Colonic mucosa (tissue), 4 donors: ENCODE measurements at places on chromosomes 7 and 10. TPM values are rescaled to one million over a fixed set of nuclear protein-coding genes. Genes with fewer than 3 reads are reported as not detected.

DNA sequence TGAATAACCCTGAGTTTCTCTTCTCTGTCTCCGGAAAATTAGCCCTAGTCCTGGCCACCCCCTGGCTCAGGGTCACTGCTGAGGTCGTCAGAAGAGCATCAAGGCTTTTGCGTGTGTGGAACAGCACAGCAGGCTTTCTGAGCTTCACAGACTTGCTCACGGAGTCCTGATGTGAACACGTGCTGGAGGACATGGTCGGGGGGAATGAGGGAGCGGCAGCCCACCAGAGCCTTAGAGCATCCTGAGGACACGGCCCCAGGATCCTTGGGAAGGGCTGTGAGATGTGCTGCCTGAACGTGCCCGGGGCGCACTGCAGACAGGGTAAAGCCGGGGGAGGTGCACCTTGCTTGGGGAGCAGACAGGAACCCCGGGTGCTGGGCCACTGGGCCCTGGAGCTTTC is 28.8 kb downstream of the TMEM120A start:
- no peak for DNase-seq
- H3K36me3 ChIP-seq = no peaks in the 10 kb centered on the region
- H3K27me3 ChIP-seq = no peaks in the 10 kb centered on the region
- H3K4me1 ChIP-seq = no peaks in the 10 kb centered on the region
- H3K4me3 ChIP-seq = no peak overlapping the region

DNA sequence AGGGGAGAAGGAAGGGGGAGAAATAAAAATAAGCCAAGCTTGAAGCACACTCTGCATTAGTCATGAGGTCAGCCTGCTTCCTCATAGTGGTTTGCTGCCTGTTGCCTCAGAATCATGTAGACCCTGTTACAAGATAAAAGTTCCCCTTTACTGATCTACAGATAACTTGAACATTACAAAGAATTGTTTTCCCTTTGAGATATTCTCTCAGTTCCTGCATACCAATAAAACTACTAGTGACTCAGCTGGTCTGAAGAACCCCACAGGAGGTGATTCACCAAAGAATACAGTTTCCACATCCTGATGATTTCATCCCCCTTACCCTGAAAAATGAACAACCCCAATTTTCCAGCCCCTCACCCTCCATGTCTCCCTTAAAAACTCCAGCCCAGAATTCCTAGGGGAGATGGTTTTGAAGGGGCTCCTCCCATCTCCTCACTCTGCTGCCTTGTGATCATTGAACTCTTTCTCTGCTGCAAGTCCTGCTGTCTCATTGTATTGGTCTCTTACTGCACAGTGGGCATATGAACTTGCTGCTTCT is 31.5 kb upstream of the NRP1 start:
- H3K36me3 ChIP-seq = no peaks in the 10 kb centered on the region
- no peak for DNase-seq
- no peaks in the 10 kb centered on the region for H3K4me1 ChIP-seq

DNA sequence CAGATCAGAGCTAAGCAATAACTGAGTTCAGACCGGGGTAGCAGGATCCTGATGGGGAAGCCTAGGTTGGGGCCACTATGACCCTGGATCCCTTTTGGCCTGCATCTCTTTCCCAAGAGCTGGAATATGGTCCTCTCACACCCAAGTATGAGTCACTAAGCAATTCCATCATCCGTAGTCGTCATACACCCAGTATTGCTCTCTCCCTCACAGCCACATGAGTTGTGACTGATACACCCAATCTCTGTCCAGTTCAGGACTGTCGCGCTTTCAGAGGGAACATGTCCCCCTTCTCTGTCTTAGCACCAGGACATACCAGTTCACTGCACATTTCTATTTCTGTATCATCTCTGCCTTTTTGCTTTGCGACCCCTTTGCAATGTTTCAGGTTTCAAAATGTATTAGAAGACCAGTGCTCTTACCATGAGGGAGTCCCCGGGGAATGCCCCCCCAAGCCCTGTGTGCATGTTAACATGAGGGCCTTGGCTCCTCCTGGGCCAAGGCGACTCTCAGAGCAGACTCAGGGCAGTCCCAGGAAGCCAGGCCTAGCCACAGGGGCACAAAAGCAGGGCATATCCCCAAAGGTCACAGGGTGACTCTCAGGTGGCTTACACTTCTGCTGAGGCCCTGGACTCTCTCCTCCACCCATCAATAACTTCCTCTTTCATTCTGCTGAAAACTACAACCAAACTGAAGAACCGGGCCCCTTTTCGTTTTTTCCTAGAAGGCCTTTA is 75.3 kb upstream of the SAMD8 start:
- H3K36me3 ChIP-seq = no peaks in the 10 kb centered on the region
- H3K27me3 ChIP-seq = no peaks in the 10 kb centered on the region
- H3K4me1 ChIP-seq = no peaks in the 10 kb centered on the region
- DNase-seq = no peak
- no peak overlapping the region for H3K27ac ChIP-seq

- DNase-seq = no peak
- H3K27me3 ChIP-seq = no peaks in the 10 kb centered on the region
- no peak overlapping the region for H3K4me3 ChIP-seq
- no peak overlapping the region for H3K27ac ChIP-seq
- H3K36me3 ChIP-seq = no peaks in the 10 kb centered on the region
These were observed 56.8 kb downstream of the BBS9 start for GRCh38 chr7:33186192-33186591.

DNA sequence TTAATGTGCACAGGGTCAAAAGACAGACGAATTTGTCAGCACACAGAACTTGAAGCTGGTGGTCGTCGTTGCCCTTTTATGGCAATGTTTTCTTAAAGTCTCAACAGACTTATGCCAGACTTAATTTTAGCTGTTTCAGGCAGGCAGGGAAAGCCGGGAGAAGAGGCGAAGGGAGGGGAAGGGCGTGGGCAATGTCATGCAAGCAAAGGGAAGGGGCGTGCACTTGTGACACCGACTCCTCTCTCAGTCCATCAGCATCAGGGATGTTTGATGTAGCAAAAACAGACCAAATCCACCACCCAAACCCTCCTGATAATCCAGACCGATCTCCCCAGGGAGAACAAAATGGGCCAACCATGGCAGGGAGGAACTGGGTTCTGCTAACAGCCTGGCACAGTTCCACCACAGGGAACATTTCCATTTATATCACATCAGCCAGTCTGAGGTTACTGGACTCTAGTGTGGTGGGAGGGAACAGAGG is 118.1 kb upstream of the RHEB start:
- H3K4me1 ChIP-seq = no peaks in the 10 kb centered on the region
- H3K36me3 ChIP-seq = no peaks in the 10 kb centered on the region
- H3K27me3 ChIP-seq = no peaks in the 10 kb centered on the region
- H3K4me3 ChIP-seq = no peak overlapping the region
- DNase-seq = no peak

DNA sequence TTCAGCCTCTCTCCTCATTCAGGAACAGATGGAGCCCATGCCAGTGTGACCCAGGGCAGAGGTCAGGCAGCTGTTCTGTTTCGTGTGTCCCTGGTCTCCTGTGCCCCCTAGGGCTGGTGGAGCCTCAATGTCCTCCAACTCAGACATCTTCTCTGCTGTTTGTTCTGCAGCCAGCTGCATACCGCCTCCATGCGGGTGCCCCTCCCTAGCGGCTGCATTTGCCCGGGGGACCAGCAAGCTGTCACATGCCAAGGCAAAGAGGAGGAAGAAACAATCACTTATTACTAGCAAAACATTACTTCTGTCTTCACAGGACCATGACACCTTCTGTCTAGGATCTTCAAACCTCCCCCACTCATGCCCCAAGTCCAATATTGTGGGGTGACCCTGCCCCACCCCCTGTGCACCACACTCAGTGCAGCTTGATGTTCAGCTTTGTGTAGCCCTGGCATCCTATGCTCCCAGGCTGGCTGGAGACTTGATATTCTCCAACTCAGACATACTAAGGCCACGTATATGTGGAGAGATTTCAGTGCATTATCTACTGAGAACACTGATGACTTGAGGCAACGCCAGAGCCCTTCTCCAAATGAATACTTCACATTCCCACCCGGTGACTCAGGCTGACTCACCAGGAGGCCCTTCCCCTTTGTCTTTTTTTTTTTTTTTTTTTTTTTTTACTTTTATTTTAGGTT is 188.9 kb downstream of the SKIDA1 start:
- no peak overlapping the region for H3K27ac ChIP-seq
- no peak overlapping the region for H3K4me3 ChIP-seq
- H3K36me3 ChIP-seq = no peaks in the 10 kb centered on the region
- H3K27me3 ChIP-seq = no peaks in the 10 kb centered on the region
- H3K4me1 ChIP-seq = no peaks in the 10 kb centered on the region

- no peaks in the 10 kb centered on the region for H3K4me1 ChIP-seq
- no peaks in the 10 kb centered on the region for H3K36me3 ChIP-seq
- no peak overlapping the region for H3K27ac ChIP-seq
- no peak overlapping the region for H3K4me3 ChIP-seq
These were observed 63.1 kb downstream of the TLL2 start for GRCh38 chr10:96450529-96451207.

DNA sequence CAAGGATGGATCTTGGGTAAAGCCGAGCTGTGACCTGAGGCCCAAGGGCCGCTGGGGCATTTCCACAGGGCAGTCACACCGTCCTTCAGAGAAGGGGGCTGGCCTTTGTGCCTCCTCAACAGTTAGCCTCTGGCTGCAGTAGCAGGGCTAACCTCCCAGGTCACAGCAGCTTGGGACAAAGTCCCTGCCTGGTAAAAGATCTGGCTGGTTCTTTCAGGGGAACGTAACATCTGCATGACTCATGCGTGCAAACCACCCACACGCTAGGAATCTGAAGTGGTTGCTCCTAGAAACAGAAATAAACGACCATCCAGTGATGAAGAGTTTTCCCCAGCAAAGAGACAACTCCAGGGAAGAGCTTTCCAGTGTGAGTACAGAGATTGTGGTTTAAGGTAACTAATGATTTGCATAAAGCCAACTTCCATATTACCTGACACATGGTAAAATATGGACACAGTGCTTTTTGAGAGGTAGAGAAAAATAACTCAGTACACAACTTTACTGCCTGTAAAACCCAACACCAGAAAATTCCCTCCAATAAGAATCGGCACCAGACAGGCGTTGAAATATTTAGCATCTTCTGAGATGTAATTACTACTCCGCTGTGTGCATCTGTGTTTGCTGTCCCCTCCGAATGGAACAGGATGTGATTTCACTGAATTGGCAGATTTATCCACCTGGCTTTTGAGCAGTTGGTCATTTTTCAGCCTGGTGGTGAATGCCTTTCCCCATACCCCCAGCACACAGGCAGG is 84.9 kb upstream of the ADRB1 start:
- peaks cover 12% of the 10 kb centered on the region for H3K4me1 ChIP-seq
- H3K27ac ChIP-seq = peak overlapping the region; percentile 94
- peak; percentile 76 for DNase-seq
- H3K27me3 ChIP-seq = no peaks in the 10 kb centered on the region
- H3K4me3 ChIP-seq = no peak overlapping the region

STEAP2 gene
- total RNA-seq = 27.3 TPM

VWA2 gene
- 2.4 TPM for total RNA-seq

PLAC9 gene
- 3.9 TPM for total RNA-seq
